ENCODE measurements at places on chromosomes 2 and 18.

GRCh38 chr2:131016826-131017741 is 76.2 kb downstream of the FAM168B start:
- DNase-seq: no peak

DNA sequence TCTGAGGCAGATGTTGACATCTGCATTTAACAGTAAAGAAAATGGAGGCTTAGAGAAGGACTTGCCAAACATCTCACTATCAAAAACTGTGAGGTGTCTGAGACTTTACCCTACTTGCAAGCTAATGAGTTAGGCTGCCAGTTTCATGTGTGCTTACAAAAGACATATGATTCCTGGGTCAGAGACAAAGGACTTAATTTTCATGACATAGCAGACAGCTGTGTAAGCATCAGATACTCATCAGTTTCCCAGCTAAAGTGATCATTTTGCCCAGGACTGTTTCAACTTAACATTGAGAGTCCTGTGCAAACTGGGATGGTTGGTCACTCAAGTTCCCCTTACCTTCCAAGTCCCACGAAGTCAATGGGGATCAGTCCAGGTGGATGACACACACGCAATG is 18.9 kb upstream of the DAPL1 start:
- no peak for DNase-seq

DNA sequence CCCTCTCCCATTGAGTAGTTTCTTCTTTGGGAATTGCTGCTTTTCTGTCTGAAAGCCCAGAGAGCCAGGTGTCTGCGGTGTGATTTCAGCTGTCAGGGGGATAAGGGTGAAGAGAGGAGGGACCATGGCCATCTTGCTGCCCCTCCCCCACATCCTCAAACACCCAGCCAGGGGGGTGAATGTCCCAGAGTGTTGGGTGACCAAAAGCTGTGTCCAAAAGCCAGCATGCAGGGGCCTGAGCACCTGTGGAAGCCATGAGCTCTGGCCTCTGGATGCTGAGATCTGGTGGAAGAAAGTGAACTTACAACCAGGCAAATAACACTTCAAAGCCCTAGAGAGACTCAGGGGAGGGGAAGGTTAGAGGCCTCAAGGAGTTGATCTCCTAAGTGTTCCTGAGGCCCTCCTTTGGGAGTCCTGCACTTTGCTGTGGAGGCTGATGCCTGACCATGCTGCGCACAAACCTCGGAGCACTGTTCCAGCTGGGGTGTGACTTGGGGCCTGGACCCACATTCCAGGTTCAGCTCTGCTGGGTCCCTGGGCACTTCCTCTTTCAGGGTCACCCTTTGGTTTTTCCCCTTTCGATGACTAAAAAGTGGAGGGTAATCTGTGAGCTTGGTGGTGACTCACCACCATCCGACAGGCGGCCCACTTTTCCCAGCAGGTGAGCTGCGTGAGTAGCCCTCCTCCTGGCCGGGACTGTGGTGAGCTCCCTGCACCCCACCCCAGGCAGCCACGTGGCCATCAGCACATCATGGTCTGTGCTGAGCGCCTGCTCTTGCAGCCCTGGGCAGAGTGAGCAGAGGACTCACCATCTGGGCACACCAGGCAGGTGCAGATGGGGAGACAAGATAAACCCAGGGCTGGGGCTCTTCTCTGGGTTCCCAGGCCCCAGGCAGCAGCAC is 66.8 kb upstream of the FOSL2 start:
- DNase-seq: no peak

GRCh38 chr18:58299936-58300335 is 255.9 kb downstream of the NEDD4L start:
- DNase-seq: no peak

GRCh38 chr2:239003624-239004273 is 155.9 kb downstream of the TWIST2 start:
- DNase-seq: no peak

DNA sequence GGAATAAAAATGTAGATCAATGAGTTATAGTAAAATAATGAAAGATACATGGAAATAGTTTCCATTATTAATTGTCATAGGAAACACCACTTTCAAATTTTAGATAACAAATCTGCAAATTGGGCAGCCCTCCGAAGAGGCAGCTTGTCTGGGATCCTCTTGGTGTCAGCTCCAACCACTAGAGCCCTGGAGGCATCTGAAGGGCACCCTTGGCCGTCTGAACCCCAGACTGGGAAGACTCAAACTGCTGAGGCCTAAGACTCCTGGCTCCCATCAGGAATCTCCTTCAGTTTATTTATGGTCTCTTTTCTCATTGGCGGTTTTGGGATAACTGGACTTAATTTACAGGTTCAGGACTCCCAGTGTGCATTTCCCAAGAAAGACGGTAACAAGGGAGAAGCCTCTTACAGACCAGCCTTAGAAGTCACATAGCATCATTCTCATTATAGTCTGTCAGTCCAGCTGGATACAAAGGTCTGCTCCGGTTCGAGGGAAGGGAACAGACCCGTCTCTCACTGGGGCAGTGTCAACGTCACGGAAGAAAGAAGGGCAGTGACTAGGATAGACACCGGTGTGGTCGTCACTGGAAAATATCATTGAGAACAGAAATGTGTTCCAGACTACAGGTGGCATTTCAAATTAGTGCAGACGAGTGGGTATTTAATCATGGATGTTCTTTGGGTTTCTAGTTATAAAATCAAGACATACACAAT is 390.7 kb upstream of the NETO1 start:
- no peak for DNase-seq

DNA sequence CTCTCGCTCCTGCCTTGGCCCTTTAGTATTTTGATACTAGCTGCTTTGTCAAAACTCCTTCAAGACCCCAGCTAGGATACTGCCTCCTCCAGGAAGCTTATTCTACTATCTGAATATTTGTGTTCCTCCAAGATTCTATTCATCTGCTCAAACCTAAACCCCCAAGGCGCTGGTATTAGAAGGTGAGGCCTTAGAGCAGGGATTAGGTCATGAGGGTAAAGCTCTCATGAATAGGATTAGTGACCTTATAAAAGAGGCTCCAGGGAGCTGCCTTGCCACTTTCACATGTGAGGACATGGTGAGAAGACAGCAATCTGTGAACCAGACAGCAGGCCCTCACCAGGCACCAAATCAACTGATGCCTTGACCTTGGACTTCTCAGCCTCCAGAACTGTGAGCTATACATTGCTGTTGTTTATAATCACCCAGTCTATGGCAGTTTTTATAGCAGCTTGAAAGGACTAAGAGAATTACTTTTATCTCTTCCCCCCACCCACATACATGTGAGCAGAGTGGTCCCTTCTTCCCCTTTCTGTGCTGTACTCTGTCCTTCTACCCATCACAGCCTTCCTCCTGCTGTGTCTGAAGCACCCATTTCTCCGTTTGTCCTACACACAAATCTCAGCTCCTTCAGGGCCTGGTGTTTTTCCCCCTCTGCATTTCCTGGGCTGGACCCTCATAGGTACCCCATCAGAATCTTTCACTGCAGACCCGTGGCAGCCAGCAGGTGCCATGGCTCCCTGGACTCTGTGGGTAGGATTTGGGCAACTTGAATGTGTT is 54.5 kb downstream of the HS1BP3 start:
- DNase-seq: no peak

DNA sequence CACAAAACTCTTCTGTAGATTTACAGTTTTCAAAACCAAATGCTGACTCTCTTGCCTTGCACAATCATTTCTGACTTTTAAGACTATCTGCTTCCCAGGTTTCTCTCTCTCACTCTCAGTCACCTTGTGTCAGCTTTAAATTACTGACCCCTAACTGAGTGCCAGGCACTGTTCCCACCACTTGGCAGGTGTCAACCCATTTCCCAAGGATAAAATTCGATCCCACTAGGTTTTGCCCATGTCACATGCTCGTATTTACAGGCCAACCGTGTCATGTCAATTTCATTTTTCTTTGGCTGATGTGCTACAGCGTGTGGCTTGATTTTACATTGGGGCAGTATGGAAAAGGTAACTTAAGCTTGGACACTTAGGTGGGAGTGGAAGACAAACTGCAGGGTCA is 26.1 kb upstream of the LMAN1 start:
- DNase-seq: no peak
